ENCODE measurements at places on chromosomes 16 and 17.

- no peak for DNase-seq
These were observed 672 bp upstream of the ALKBH5 start for GRCh38 chr17:18182978-18183333.

GRCh38 chr17:31413081-31413799 lies 21.8 kb downstream of the RAB11FIP4 start:
- no peak for DNase-seq

DNA sequence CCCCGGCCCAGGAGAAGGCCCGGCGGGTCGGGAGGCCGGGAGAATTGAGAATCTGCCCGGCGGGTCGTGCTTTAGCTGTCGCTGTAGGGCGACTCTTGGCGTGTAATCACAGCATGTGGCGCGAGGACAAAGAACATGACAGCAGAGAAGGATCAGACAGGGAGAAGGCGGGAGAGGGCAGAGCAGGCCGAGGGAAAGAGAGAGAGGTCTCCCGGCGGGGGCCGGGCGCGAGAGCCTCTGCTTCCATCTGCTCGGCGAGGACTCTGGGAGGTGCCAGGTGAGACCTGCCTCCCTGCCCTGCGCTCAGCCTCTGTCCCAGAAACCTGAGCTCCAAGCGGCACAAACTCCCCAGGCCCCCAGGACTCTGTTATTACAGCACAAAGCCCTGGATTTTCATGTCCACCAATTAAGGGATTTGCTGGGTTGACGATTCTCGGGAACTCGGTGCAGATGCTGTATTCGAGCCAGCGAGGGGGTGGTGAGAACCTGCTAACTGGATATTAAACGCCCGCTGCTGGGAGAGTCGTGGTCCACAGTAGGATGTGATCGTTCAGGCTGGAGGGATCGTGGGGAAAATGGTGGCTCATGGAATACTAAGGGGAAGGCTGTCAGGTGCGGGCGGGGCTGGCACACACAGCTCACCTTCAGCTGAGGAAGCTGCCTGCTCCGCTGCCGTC lies 172.0 kb upstream of the CIBAR2 start:
- DNase-seq, result no peak

DNA sequence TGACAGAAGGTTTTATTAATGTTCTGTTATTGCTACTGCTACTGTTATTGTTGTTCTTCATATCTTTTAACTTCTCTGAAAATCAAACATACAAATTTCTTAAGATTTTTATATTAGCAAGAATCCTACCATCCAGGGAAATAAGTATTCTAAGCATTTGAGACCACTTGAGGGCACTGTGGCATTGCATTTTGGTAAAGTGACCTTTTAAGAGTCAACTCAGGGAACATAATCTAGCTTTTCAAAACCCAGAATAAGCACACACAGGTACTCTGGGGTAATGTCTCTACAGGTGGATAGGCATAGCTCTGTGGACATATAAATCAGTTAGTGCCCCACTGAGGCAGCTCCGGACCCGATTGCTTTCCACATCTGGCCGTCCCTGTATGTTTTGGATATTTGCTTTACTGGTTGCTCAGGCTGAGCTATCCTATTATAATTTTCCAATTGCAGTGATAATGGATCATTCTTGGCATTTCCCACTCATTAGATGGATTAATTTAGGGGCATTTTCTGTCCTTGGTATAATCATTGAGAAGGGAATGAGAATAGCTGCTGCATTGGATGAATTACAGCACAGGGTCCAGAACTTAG lies 1425.1 kb upstream of the CDH8 start:
- DNase-seq, result no peak

GRCh38 chr17:28529013-28529400 lies 22.9 kb downstream of the FOXN1 start:
- no peak for DNase-seq

- DNase-seq, result no peak
These were observed 8.9 kb downstream of the SHPK start for GRCh38 chr17:3626831-3627768.

DNA sequence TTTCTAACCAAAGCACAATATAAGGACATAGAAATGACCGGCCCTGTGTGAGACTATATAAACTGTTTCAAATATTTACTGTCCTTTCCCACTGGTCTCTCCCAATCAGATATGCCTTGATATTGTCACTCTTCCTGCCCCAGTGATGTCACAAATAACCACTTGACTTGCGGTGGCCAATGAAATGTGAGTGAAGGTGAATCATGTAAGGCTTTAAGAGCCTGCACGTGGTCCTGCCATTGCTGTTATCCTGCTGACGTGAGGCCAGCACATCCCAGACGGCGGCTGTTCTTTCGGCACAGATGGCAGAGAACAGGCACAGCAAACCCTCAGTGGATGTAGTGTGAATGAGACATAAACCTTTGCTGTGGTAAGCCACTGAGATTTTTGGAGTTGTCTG lies 5.4 kb upstream of the KLHL11 start:
- DNase-seq, result no peak
